PC-9 (cell line): ENCODE measurements at places on chromosomes 5 and 9. TPM values are rescaled to one million over a fixed set of nuclear protein-coding genes. Genes with fewer than 3 reads are reported as not detected.

- DNase-seq = no peak
- no peak overlapping the region for H3K27ac ChIP-seq
- H3K27me3 ChIP-seq = no peaks in the 10 kb centered on the region
- H3K4me1 ChIP-seq = no peaks in the 10 kb centered on the region
- H3K36me3 ChIP-seq = no peaks in the 10 kb centered on the region
Observed at GRCh38 chr9:93392974-93393373, 58.5 kb upstream of the FAM120A start.

Gene ATG10
- total RNA-seq = 12.7 and 15.7 TPM in 2 replicates

DNA sequence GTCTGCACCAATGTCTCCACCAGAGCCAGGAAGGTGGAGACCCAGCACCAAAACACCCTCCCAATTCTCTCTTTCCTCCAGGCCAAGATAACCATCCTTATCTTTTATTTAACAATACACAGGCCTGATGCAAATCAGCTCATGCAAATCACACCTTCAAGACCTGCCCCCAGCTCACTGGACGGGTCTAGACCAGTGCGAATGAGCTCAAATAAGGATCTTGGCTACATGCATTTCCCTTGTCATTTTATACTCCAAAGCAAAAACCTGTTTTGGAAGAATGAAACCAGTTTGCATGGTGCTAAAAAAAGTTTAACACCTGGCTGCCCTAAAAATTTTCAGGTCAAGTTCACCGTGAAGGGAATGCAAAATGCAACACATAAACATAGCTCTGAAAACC is 31.9 kb upstream of the DAPK1 start:
- peak; percentile 8 for DNase-seq
- H3K27me3 ChIP-seq = no peaks in the 10 kb centered on the region
- no peak overlapping the region for H3K4me3 ChIP-seq
- no peaks in the 10 kb centered on the region for H3K36me3 ChIP-seq
- H3K27ac ChIP-seq = no peak overlapping the region
- peaks cover 19% of the 10 kb centered on the region for H3K4me1 ChIP-seq

GRCh38 chr5:107885601-107886000 is 214.9 kb upstream of the EFNA5 start:
- no peak overlapping the region for H3K4me3 ChIP-seq
- no peak overlapping the region for H3K27ac ChIP-seq
- no peaks in the 10 kb centered on the region for H3K36me3 ChIP-seq
- H3K4me1 ChIP-seq = no peaks in the 10 kb centered on the region

GRCh38 chr9:70421272-70422180 is 7.1 kb upstream of the KLF9 start:
- peaks cover 15% of the 10 kb centered on the region for H3K4me1 ChIP-seq

Gene FAM221B
- total RNA-seq = not detected in 2 replicates

Gene KIF4B
- 0.13 TPM in 1 of 2 replicates, not detected in the other for total RNA-seq

GRCh38 chr9:88741335-88741734 is 206.4 kb downstream of the NXNL2 start:
- H3K4me3 ChIP-seq = no peak overlapping the region
- DNase-seq = no peak
- no peaks in the 10 kb centered on the region for H3K36me3 ChIP-seq
- H3K27me3 ChIP-seq = no peaks in the 10 kb centered on the region
- no peak overlapping the region for H3K27ac ChIP-seq
- no peaks in the 10 kb centered on the region for H3K4me1 ChIP-seq

Gene NCBP1
- total RNA-seq = 38.6 and 40.2 TPM in 2 replicates

Gene ABL1
- total RNA-seq = 48.6 and 54.8 TPM in 2 replicates

- DNase-seq = no peak
- no peak overlapping the region for H3K4me3 ChIP-seq
- H3K27ac ChIP-seq = no peak overlapping the region
- H3K4me1 ChIP-seq = no peaks in the 10 kb centered on the region
- H3K36me3 ChIP-seq = no peaks in the 10 kb centered on the region
- H3K27me3 ChIP-seq = no peaks in the 10 kb centered on the region
Observed at GRCh38 chr5:77339337-77339890, 128.9 kb downstream of the PDE8B start.

DNA sequence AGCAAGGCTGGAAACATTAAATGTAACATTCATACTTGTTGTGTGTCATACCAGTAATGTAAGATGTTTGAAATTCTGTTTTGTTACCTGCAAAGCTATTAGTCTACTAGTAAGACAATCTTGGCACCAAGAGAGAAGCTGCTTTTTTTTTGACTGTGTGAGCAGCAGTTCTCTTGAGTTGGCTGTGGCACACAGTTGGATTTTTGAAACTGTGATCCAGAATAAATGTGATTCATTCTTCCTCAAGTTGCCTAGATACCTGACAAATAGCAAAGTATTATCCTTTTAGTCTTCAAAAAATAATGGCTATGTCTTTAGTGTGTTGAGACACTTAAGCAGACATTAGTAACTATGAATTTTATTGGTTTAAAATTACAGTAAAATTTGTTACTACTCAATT is 57.2 kb upstream of the HAPLN1 start:
- no peaks in the 10 kb centered on the region for H3K27me3 ChIP-seq
- no peaks in the 10 kb centered on the region for H3K4me1 ChIP-seq
- H3K36me3 ChIP-seq = no peaks in the 10 kb centered on the region
- H3K27ac ChIP-seq = no peak overlapping the region
- no peak for DNase-seq

GRCh38 chr9:115883467-115884329 is 269.9 kb upstream of the PAPPA start:
- H3K27ac ChIP-seq = no peak overlapping the region
- peak; percentile 50 for DNase-seq
- no peaks in the 10 kb centered on the region for H3K27me3 ChIP-seq

- H3K36me3 ChIP-seq = no peaks in the 10 kb centered on the region
- no peak overlapping the region for H3K27ac ChIP-seq
- DNase-seq = no peak
- peaks cover 10% of the 10 kb centered on the region for H3K4me1 ChIP-seq
Observed at GRCh38 chr5:140136624-140137023, 10.9 kb downstream of the IGIP start.

Gene PDZD2
- not detected in 2 replicates for total RNA-seq

- H3K27ac ChIP-seq = peak overlapping the region; percentile 94
- peaks cover 64% of the 10 kb centered on the region for H3K4me1 ChIP-seq
- peak overlapping the region; percentile 22 for H3K4me3 ChIP-seq
- peak; percentile 95 for DNase-seq
- H3K27me3 ChIP-seq = no peaks in the 10 kb centered on the region
Observed at GRCh38 chr5:148972974-148973374, 89.9 kb downstream of the SH3TC2 start.

DNA sequence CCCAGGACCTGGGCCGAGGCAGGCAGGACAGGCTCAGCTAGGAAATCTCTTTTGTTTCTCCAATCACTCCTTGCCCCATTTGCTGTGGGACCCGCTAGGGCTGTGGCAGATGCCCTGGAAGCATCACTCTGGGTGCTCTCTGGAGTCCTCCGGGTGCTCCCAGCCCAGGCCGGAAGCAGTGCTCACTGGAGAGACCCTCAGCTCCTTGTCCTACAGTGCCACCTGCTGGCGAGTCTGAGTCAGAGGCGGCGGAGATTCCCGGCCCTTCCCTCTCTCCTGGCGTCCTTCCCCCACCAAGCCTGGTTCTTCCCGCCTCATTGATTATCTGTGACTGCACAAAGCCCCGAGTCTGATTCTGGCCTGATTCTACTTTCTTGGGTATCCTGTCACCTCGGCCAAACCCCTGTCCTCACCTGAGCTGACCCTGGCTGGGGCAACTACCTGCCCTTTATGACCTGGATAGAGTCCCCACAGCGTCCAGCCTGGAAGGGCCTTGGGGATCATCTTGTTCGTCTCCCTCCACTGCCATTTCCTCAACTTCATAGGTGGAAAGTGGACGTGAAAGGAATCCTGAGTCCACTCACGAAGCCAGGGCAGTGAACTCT is 7.3 kb upstream of the BARHL1 start:
- no peaks in the 10 kb centered on the region for H3K4me1 ChIP-seq
- no peak overlapping the region for H3K4me3 ChIP-seq
- DNase-seq = peak; percentile 75
- no peak overlapping the region for H3K27ac ChIP-seq

Gene RNF183
- 0.92 and 2.3 TPM in 2 replicates for total RNA-seq

GRCh38 chr9:130158001-130158400 is 14.2 kb upstream of the NCS1 start:
- no peak overlapping the region for H3K27ac ChIP-seq
- H3K4me3 ChIP-seq = no peak overlapping the region
- H3K36me3 ChIP-seq = no peaks in the 10 kb centered on the region
- no peaks in the 10 kb centered on the region for H3K27me3 ChIP-seq

GRCh38 chr9:4128876-4129275 is 171.0 kb downstream of the GLIS3 start:
- no peak overlapping the region for H3K27ac ChIP-seq
- H3K36me3 ChIP-seq = no peaks in the 10 kb centered on the region
- DNase-seq = no peak
- H3K4me3 ChIP-seq = no peak overlapping the region
- H3K4me1 ChIP-seq = peaks cover 29% of the 10 kb centered on the region

GRCh38 chr9:88749420-88749819 is 214.4 kb downstream of the NXNL2 start:
- H3K27me3 ChIP-seq = no peaks in the 10 kb centered on the region
- H3K27ac ChIP-seq = no peak overlapping the region
- DNase-seq = no peak
- no peak overlapping the region for H3K4me3 ChIP-seq
- H3K36me3 ChIP-seq = no peaks in the 10 kb centered on the region
- peaks cover 23% of the 10 kb centered on the region for H3K4me1 ChIP-seq

DNA sequence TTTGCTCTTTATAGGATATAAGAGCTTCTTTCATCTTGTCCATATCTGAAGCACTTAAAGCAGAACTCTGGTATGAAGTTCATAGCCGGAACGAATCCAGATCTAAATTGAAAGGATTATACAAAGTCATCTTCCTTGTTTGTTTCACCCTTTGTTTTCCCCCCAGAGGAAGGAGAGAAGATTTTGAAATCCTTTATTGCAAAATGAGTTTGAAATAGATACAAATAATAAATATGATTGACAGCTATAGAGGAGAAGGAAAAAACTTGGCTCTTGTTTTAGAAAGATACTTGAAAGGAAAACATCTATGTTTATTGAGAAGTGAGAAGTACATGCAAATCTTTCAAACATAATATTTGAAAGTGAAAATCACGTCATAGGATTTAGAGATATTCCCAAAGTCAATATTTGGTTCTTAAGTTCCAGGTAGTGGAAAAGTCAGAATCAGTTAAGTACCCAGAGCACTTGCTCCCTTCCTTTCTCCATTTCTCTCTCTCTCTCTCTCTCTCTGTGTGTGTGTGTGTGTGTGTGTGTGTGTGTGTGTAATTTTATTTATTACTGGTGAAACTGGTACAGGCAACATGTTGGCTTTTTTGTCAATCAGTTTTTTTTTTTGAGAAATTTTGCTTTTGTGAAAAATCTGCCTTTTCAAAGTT is 27.2 kb downstream of the PAM start:
- no peak overlapping the region for H3K27ac ChIP-seq
- no peaks in the 10 kb centered on the region for H3K27me3 ChIP-seq
- H3K36me3 ChIP-seq = no peaks in the 10 kb centered on the region
- H3K4me3 ChIP-seq = no peak overlapping the region
- H3K4me1 ChIP-seq = peaks cover 5% of the 10 kb centered on the region; the same call in 1 of the 2 replicates

GRCh38 chr5:78506261-78507024 is 142.1 kb downstream of the LHFPL2 start:
- no peaks in the 10 kb centered on the region for H3K36me3 ChIP-seq
- H3K27me3 ChIP-seq = no peaks in the 10 kb centered on the region
- peaks cover 78% of the 10 kb centered on the region for H3K4me1 ChIP-seq
- H3K27ac ChIP-seq = peak overlapping the region; percentile 98
- H3K4me3 ChIP-seq = peak overlapping the region; percentile 24; the same call in 1 of the 2 replicates

- H3K27ac ChIP-seq = no peak overlapping the region
- no peak overlapping the region for H3K4me3 ChIP-seq
- peaks cover 21% of the 10 kb centered on the region for H3K27me3 ChIP-seq
- no peak for DNase-seq
- H3K36me3 ChIP-seq = no peaks in the 10 kb centered on the region
Observed at GRCh38 chr9:117081641-117082317, 333.1 kb downstream of the ASTN2 start.

DNA sequence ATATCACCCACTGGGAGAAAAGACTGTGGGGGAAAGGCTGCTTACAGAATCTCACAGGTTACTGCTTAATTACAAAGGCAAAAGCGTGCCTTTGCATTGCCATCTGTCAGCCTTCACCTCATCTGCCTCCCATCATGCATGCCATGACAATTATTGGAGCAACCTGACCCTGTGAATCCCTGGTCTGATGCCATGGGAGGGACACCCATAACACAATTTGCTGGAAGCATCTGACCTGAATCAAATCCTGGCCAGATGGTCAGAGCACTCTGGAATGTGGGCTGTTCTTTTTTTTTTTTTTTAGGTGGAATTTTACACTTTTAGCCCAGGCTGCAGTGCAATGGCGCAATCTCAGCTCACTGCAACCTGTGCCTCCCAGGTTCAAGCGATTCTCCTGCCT is 11.6 kb upstream of the RETREG1 start:
- no peak overlapping the region for H3K4me3 ChIP-seq
- H3K27ac ChIP-seq = no peak overlapping the region
- peaks cover 64% of the 10 kb centered on the region for H3K27me3 ChIP-seq
- H3K36me3 ChIP-seq = no peaks in the 10 kb centered on the region
- H3K4me1 ChIP-seq = no peaks in the 10 kb centered on the region
- DNase-seq = no peak

Gene ENG
- total RNA-seq = 18.4 and 23.1 TPM in 2 replicates

Gene FBXL7
- total RNA-seq = not detected in 2 replicates

GRCh38 chr5:150398722-150399523 is 13.8 kb downstream of the CD74 start:
- no peaks in the 10 kb centered on the region for H3K27me3 ChIP-seq
- H3K36me3 ChIP-seq = no peaks in the 10 kb centered on the region
- no peaks in the 10 kb centered on the region for H3K4me1 ChIP-seq

DNA sequence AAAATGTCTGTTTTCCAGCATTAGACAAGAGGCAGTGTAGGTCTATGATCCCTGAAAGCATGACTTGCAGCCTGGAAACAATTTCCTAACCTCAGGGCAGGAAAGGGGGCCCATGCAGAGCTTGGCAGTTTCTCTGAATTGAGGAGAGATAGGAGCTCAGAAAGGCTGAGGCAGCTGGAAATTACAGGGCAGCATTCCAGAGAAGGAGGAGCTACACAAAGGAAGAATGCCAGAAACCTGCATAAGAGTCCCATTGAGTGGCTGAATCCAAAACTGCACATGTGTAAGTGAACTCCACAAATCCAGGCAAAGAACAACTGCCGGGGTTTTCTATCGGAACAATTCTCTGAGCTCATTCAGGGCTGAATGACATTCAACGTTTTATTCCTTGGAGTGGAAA is 346.8 kb downstream of the PIK3R1 start:
- H3K27me3 ChIP-seq = no peaks in the 10 kb centered on the region
- peaks cover 5% of the 10 kb centered on the region for H3K4me1 ChIP-seq
- no peaks in the 10 kb centered on the region for H3K36me3 ChIP-seq
- H3K27ac ChIP-seq = no peak overlapping the region
- no peak for DNase-seq
- H3K4me3 ChIP-seq = no peak overlapping the region
